ENCODE measurements at places on chromosomes 11 and 22.

DNA sequence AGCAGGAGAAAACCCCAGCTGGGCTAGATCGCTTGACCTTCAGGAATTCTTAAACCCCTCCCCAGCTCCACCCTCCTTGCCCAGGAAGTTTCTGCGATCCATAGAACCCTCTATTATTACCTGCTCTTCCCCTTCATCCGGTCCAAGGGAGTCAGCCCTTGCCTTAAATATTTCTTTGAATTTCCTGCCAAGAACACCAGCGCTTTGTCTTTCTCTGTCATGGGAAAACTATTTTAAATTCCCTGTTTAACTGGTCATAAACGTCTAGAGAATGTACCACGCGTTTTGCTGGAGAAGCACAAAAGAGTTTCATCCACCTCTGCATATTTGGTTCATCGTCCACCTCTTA is 496 bp upstream of the TRAF6 start:
- DNase-seq = no peak
- H3K4me1 ChIP-seq = peaks cover 21% of the 10 kb centered on the region
- peaks cover 4% of the 10 kb centered on the region for H3K36me3 ChIP-seq

DNA sequence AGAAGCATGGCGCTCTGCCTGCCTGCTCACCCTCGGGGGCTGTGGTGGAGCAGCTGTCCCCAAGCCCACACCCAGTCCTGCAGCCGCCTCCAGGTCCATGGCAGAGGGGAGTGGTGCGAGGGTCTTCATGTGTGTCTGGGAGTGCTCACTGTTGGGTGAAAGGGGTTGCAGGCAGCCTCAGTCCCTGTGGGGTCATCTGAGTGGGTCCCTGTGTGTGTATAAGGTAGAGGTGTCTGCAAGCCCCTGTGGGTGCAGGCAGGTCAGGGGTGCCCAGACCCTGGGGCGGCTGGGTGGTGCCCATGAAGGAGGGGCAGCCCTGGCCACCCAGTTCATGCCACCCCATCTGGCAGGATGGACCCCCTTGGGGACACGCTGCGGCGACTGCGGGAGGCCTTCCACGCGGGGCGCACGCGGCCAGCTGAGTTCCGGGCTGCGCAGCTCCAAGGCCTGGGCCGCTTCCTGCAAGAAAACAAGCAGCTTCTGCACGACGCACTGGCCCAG is 4.9 kb downstream of the ALDH3B1 start:
- H3K27me3 ChIP-seq = no peaks in the 10 kb centered on the region
- no peaks in the 10 kb centered on the region for H3K36me3 ChIP-seq
- DNase-seq = no peak
- H3K4me3 ChIP-seq = no peak overlapping the region
- no peaks in the 10 kb centered on the region for H3K4me1 ChIP-seq
- H3K27ac ChIP-seq = no peak overlapping the region

DNA sequence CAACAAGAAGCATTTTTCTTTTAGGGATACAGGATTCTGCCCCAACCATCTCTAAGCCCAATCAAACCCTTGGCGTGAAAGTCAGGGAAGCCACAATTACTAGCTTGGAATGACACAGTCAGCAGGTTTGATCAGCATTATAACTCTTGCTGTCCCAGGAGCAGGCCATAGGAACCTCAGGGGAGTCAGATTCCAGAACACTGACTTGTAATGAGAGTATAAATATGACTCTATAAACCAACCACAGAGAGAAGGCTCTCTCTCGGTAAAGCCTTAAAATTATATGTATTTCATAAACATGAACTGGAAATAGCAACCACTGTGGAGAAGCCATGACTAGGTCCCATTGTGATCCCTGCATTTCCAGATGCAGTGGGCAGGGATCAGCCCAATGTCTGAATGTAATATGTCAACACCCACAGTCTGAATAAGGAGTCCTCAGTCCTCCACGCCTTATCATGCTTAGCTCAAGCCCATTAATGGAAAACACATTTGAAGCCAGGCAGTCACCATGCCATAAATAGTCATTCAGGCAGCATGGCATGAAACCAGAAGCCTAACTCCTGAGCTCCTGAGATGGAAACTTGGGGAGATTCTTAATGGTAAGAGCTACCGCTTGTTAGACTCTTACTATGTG is 99.1 kb upstream of the MTNR1B start:
- H3K4me3 ChIP-seq = no peak overlapping the region
- H3K27ac ChIP-seq = no peak overlapping the region
- H3K27me3 ChIP-seq = no peaks in the 10 kb centered on the region
- H3K36me3 ChIP-seq = no peaks in the 10 kb centered on the region
- no peak for DNase-seq

DNA sequence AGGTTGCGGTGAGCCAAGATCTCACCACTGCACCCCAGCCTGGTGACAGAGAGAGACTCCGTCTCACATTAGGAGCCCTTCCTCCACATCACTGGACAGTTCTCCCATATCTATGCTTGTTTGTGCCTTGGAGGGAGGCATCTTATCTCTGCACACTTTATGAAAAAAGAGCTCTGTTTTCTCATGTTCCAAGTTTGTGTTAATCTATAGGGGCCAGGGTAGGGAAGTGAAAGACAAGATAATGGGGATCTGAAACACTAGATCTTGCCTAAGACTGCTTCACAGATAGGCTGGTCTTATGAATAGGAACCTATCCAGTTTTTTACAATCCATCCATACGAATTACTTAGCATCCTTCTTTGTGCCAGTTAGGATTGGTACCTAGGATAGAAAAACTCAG is 17.1 kb downstream of the OR6Q1 start:
- no peaks in the 10 kb centered on the region for H3K36me3 ChIP-seq
- H3K4me1 ChIP-seq = no peaks in the 10 kb centered on the region
- no peak for DNase-seq

- no peaks in the 10 kb centered on the region for H3K36me3 ChIP-seq
- DNase-seq = no peak
- no peak overlapping the region for H3K4me3 ChIP-seq
- peaks cover 5% of the 10 kb centered on the region for H3K4me1 ChIP-seq
- peaks cover 10% of the 10 kb centered on the region for H3K27me3 ChIP-seq
These were observed 40.3 kb upstream of the TTLL12 start for GRCh38 chr22:43227239-43227630.

GRCh38 chr11:134382830-134383229 is 29.2 kb downstream of the B3GAT1 start:
- H3K4me1 ChIP-seq = peaks cover 16% of the 10 kb centered on the region
- H3K27ac ChIP-seq = no peak overlapping the region
- H3K4me3 ChIP-seq = no peak overlapping the region
- no peak for DNase-seq

DNA sequence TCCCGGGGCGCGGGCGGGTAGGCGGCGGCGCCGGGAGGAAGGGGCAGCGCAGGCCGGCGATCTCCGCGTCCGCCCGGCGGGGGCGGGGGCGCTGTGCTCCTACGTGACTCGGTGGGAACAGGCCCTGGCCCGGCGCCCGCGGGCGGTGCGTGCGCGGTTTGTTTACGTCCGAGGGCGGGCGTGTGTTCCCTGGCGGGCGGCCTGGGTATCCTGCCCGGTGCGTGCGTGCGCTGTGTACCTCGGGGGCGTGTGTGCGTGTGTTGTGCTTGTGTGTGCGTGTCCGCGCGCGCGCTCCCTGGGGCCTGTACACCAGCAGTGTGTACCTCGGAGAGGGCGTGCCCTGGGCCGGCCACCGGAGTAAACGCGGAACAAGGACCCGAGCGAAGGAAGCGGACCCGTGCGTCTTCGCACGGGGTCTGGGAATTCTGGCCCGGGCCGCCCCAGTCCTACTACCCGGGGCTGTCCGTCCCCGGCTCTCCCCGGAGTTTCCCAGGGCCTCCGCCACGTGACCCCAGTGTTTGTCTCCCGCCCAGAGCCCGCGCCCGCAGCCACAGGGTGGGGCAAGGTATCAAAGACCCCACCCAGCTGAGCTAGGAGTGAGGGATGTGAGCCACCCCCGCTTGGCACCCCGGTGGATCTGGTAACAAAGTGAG is 769 bp downstream of the MAFF start:
- no peaks in the 10 kb centered on the region for H3K27me3 ChIP-seq
- H3K27ac ChIP-seq = peak overlapping the region; percentile 52
- peak overlapping the region; percentile 83 for H3K4me3 ChIP-seq
- no peaks in the 10 kb centered on the region for H3K36me3 ChIP-seq
- peak; percentile 61 for DNase-seq

DNA sequence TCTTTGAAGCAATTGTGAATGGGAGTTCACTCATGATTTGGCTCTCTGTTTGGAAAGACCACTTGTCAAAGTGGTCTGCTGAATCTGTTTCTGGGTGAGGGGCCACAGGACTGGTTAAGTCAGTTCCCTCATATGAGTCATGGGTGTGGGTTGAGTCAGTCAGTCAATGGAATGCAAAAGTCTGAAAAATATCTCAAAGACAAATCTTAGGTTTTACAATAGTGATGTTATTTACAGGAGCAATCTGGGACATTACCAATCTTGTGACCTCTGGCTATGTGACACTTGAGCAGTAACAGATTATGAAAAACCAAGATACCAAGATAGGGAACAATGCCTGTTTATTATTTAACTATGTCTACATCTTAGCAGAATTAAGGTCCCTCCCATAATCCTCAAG is 311.6 kb downstream of the AASDHPPT start:
- no peaks in the 10 kb centered on the region for H3K36me3 ChIP-seq
- no peak overlapping the region for H3K4me3 ChIP-seq
- H3K27me3 ChIP-seq = no peaks in the 10 kb centered on the region
- H3K27ac ChIP-seq = no peak overlapping the region
- no peak for DNase-seq

- H3K27ac ChIP-seq = no peak overlapping the region
- no peak overlapping the region for H3K4me3 ChIP-seq
- no peaks in the 10 kb centered on the region for H3K36me3 ChIP-seq
- H3K4me1 ChIP-seq = peaks cover 6% of the 10 kb centered on the region
- DNase-seq = no peak
- no peaks in the 10 kb centered on the region for H3K27me3 ChIP-seq
These were observed 160.4 kb downstream of the MYO18B start for GRCh38 chr22:25902402-25902801.

DNA sequence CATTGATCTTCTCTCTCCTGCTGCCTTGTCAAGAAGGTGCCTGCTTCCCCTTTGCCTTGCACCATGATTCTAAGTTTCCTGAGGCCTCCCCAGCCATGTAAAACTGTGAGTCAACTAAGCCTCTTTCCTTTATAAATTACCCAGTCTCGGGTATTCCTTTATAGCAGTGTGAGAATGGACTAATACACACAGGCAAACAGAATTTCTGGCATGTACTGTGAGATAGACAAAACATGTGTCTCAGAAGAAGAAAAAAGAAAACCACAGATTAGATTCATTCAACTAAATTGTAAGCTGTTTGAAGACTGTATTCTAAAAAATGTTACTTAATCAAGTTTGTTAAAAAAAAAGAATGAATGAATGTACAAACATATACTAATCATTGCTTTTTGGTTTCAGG is 1.5 kb upstream of the MMP20 start:
- peaks cover 40% of the 10 kb centered on the region for H3K27me3 ChIP-seq
- H3K4me3 ChIP-seq = no peak overlapping the region
- no peak for DNase-seq

All from activated T-helper 2 cell treated with anti-CD3 and anti-CD28 coated beads, Interferon-gamma antibody, Interleukin-2, Interleukin-4, amounts not matched to agents 10 μg/mL and 5 μg/mL and 100 μg/mL, durations not matched to agents 14 hours and 24 hours and 36 hours (primary cell).